ENCODE measurements at places on chromosomes 12 and 14.

DNA sequence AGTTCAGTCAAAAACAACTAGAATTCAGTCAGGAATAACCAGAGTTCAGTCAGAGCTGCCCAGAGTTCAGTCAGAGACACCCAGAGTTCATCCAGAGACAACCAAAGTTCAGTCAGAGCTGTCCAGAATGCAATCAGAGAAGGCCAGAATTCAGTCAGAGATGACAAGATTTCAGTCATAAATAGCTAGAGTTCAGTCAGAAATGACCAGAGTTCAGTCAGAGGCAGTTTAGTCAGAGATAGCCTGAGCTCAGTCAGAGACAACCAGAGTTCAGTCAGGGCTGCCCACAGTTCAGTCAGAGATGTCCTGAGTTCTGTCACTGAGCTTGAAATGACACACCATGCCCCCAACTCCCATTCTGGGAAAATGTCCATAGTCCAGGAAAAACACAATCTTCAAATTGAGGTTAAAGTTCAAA lies 1102.8 kb downstream of the BCL11B start:
- DNase-seq, result peak; percentile 52

- no peak for DNase-seq
Observed at GRCh38 chr14:104144911-104145825, 6.8 kb downstream of the KIF26A start.

DNA sequence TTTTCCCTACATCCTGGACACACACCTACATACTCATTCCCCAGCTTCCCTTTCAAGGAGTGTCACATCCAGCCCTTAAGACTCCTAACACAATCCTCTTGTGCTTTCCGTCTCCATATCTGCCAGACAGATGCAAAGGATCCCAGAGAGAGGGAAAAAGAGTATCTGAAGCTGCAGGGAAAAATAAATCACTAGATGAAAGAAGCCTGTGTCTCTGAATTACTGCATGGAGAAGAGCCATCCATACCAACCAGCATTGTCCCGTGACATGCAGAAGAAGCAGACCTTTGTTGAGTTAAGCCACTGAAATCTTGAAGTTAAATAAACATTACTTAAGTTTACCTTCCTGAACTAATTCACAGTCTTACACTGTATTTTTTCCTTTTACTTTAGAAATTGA lies 54.6 kb downstream of the GTF2A1 start:
- DNase-seq, result no peak

DNA sequence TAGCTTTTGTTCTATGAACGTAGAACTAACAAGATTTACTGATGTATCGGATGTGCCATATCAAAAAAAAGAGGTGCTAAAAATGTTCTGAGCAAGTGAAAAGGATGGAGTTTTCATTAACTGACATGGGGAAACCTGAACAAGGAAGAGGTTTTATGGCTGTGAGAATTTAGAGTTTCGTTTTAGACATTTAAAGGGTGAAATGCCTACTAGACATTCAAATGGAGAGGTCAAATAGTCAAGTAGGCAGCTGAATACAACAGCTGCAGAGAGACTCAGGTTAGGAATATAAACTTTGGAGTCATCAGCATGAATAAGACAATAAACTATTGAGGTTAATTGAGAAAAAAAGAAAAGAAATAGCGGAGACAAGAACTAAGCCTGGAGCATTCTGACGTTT lies 364.9 kb upstream of the GARIN6 start:
- DNase-seq, result no peak

DNA sequence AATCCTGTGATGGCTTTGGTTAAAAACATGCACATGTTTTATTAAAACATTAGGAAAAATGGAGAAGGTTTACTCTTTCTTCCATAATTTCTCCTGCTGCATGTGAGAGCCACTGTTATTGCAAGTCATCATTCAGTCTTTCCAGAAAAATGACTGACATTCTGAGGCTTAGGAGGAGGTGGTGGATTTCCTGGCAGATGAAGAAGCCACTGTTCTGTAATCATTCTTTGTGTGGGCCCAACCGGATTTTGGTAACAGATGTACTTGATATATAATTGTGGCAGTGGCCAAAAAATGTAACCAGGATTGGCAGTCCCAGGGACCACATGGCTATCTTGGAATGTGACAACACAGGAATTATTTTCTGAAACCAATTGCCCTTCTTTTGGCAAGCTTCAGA lies 120.2 kb downstream of the DAAM1 start:
- DNase-seq, result no peak

DNA sequence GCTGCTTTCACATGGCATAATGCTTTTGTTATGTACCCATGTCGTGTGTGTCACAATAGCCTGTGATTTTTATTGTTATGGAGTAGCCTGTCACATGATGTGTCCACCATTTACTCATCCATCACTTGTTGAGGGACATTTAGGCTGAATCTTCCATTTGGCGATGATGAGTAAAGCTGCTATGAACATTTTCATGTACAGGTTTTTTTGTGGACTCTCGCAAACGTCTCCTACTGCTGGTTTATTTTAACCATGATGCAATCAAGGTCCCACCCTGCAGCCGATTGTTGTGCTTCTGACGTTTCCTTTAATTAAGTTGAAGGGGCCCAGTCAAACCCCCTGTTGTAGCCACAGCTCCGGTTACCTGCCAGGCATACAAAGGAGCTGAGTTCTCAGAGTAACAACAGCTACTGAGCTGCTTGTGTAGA lies 63.2 kb downstream of the ZNF664 start:
- no peak for DNase-seq

DNA sequence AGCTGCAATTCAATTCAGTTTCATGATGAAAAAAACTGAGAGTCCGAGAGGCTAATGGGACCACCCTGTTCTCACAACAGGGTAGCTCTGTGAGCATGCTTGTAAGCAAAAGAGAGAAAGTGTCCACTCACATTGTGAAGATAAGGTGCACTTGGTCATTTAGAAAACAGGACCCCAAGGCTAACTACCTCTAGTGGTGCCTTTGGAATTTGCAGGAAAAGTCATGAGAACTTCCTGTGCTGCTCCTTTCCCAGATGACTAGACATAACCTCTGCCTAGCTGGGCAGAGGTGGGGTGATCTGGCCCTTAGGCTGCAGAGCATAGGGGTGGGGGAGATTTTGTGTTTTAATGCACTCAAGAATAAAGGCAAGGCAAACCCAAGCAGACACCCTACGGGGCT lies 118.9 kb downstream of the STAB2 start:
- no peak for DNase-seq

DNA sequence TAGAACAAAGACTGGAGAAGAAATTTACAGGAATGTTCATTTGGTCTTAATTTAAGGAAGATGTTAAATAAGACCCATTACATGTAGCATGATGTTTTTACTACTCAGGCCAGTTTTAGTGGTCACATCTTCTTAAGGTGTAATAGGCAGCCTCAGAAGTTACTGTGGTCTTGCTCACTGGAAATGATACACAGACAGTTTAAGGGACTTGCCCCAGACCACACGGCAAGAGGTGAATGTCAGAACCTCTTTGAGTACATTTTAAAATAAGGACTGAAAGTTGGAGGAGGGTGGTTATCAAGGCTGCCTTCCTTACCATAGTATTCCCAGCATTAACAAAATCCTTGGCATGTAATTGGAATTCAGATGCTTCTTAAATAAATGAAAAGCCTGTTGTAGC lies 37.9 kb downstream of the LRRK2 start:
- no peak for DNase-seq

GRCh38 chr12:55906056-55906455 lies 21.6 kb downstream of the PYM1 start:
- DNase-seq, result no peak

DNA sequence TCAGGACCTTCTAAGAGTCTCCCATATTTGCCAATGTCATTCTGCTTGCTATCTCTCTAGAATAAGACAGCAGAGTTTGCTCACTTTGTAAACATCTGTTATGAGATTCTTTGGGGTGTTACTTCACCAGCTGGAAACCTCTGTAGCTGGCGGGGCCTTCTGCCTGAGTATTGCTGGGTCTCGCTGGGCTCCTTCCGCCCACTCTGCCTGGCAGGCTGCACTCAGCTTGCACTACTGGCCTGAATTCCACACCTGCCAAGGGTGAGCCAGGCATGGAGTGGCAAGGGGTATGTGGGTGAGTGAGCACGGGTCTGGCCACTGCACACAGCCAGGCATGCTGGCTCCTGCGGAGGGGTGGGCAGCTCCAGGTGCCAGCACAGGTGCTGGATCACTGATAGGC lies 267.3 kb upstream of the PDE3A start:
- DNase-seq, result no peak

- peak; percentile 55 for DNase-seq
Observed at GRCh38 chr12:120468821-120469449, 613 bp downstream of the SRSF9 start.

GRCh38 chr12:95943330-95943842 lies at the start of gene AMDHD1:
Gene AMDHD1 (plus strand): TSS chr12:95943331. CDS start chr12:95943399, 68 bp downstream.
- DNase-seq, result peak; percentile 60

DNA sequence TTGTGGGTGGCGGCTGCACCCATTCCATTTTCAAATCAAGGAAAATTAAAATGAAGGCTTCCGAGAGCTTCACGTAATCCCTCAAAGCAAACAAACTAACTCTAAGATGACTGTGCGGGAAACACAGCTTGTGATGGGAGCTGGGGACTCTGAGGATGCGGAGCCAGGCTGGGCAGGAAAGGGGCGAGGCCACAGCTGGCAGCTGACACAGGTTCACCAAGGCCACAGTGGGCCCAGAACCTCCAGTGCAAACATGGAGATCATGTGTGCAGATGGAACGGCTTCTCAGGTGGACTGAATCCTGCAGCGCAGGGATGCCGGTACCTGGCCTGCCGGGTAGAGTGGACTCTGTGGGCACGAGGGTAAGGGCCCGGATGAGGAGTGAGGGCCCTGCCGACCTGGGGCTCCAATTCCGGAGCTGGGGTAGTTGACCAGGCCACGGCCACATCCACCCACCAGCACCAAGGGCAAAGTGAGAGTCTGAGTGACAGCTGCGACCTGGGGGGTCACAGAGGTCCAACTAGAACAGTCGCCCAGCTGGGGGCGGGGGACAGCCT lies 19.2 kb upstream of the BTBD6 start:
- DNase-seq, result no peak

DNA sequence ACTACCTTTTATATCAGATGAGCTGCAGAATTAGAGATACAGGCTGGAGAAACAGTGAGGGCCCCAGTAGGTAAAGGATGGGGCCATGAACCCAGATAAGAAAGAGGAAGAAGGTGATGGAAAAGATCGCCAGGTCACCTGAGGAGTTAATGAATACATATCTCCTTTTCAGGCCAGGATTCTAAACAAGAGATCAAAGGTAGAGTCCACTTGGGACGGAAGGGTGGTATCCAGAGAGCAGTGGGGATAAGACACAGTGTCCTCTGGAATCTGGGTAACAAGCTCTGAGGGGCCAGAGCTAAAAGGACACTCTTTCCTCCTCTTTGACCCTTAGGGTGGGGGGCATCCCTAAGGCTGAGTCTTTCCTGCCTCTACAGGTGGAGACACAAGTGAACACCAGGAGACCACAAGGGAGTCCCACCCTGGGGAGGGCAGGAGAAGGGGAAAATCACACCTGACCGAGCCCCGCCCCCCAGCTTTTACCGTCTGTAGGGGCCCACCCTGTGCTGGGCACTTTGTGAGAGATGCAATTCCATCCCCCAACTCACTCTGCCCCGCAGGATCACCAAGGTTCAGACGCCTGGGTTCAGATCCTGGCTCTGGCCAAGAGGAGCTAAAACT lies 27.3 kb downstream of the SERPINA1 start:
- DNase-seq, result no peak

DNA sequence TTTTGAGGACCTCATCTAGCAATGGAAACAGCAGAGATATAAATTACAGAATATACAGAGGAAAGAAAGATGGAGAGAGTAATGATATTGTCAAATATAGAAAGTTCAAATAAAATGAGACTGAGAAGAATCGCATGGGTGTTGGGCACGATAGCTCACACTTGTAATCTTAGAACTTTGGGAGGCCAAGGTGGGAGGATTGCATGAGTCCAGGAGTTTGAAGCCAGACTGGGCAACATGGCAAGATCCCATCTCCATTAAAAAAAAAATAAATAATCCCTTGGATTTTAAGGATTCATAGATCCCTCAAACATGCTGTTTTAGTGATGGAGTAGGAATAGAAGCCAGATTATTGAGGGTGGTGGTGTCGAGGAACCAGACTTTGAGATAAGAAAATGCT lies 1.9 kb downstream of the PYROXD1 start:
- DNase-seq, result no peak

DNA sequence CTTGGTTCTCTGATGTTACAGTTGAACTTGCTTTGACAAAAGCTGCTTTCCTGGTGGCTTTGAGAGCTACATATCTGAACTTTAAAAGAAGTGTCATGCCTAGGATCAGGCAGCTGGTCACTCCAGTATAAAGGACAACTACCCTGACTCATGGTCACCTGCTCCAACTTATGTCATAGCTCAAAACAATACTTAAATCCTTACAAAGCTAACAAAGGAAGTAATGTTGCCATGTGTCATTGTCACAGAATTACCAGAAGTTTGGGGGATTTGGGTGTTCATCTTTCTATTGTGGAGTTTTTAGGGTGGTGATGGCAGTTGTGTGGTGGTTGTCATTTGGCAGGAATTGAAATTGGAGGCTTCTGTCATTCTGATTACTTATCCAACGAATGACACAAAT lies 1.8 kb upstream of the TCP11L2 start:
- no peak for DNase-seq

GRCh38 chr14:71597955-71598660 lies 334.1 kb upstream of the RGS6 start:
- no peak for DNase-seq

DNA sequence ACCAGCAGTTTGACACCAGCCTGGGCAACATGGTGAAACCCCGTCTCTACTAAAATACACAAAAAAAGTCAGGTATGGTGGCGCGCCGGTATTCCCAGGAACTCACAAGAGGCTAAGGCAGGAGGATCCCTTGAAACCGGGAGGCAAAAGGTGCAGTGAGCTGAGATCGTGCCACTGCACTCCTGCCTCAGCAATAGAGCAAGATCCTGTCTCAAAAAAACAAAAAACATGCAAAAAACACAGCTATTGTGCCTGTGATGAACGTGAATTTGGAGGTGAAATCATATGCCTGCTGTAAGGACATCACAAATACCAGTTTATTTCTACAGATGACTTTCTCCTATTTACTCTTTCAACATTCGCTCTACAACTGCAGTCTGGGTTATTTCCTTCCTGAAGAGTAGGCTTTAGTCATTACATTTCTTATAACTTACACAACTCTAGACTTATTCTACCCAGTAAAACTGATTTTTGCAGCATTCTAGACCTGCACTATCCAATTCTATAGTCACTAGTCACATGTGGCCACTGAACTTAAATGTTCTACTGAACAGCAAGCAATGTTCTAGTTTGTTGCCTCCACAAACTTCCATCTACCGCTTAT lies 48.3 kb downstream of the HNRNPC start:
- DNase-seq, result no peak

DNA sequence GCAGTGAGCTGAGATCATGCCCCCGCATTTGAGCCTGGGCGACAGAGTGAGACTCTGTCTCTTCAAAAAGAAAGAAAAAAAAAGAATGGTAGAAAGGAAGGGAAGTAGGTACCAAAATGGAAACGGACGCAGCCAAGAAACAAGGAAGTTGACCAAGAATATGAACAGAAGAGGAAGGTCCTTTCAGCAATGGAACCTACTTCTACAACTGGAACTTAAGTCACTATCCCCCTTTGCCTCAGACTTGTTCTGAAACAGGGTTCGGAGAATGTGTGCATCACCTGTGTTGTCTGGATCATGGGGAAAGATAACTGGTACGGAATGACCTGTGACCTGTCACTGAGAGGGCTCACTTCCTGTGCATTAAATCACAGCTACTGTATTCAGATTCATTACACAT lies 43.9 kb upstream of the RNASE1 start:
- no peak for DNase-seq

GRCh38 chr12:39905152-39905551 lies 200.7 kb downstream of the SLC2A13 start:
- DNase-seq, result no peak

Data from activated naive CD4-positive, alpha-beta T cell treated with Interleukin-2 at 50 U/mL for 16 hours (primary cell).